ENCODE measurements at places on chromosomes 7 and 10.

- DNase-seq, result no peak
These were observed 501.3 kb downstream of the GFRA1 start for GRCh38 chr10:115771755-115772154.

DNA sequence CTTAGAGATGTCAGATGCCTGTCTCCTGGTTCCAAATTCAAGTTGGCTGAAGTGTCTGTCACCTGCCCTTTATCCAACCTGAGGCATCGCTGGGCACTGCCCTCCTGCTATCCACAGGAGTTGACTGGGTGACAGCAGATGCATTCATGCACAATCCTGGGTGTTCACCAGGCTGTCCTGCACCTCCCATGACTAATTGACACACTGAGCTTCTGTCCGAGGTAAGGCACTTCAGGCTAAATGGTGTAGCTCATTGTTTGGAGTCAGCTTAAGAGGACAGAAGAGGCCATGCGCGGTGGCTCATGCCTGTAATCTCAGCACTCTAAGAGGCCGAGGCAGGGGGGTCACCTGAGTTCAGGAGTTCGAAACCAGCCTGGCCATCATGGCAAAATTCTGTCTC is 2.4 kb downstream of the UCMA start:
- no peak for DNase-seq

- DNase-seq, result no peak
These were observed 28.8 kb upstream of the ZRANB1 start for GRCh38 chr10:124913167-124913566.

DNA sequence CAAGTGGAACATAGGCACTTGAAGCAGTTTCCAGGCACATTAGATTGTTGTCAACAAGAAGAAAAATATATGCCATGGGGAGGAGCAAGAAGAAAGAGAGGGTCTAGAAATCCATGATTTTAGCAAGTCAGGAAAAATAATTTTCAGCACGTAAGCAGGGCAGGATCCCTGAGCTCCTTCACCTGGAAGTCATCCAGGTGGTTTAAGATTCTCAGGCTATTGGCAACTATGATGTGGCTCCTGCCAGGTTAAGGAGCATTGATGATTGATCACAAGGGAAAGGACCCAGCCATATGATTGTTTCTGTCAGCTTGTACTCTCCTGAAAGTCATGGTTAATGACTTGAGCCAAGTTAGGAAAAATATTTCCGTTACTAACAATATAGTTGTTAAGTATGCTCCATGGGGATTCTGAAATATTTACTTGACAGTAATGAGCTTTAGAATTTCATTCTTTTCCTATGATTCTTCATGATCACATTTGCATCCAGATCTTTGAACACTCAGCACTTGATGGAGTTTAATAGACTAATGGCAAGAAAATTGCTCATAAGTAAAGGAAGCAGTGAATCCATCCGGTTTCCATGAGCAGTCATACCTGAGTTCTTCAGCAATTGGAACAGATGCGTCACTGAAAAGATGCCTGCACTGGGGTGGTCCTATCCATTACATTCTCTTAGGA is 209.1 kb downstream of the BICC1 start:
- no peak for DNase-seq

DNA sequence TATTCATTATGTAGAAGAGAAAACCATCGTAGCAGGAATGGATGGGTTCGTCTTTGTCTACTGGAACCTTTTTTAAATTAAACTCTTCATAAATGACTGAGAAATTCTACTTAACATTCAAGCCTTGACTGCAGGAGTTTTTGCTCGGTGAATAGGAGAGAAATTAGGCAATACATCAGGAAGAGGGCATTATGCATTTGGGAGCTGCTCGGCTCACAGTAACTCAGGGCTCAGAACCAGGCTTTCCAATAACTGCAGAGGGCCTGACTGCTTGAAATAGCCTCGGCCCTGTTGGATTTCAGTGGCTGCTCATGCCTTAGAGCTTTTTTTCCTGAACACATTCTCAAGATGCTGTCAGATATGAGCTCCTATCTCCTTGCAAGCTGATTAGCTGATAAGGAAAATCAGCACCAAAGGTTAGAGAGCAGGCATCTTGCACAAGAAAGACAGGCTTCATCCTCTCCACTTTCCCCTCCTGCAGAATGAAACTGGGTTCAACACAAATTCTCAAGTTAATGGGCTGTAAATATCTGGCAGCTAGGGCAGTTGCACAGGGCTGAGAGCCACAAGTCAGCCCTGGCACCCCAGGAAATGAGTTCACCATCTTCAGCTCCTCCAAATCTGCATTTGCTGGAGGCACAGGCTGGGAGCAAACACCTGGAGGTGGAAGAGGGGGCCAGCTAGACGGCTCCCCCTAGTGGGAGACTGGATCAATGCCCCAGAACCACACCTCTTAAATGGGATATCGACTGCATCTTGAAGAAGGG is 24.3 kb downstream of the TECTB start:
- peak; percentile 21 for DNase-seq

GRCh38 chr10:30386801-30387588 is 37.9 kb upstream of the MTPAP start:
- no peak for DNase-seq

DNA sequence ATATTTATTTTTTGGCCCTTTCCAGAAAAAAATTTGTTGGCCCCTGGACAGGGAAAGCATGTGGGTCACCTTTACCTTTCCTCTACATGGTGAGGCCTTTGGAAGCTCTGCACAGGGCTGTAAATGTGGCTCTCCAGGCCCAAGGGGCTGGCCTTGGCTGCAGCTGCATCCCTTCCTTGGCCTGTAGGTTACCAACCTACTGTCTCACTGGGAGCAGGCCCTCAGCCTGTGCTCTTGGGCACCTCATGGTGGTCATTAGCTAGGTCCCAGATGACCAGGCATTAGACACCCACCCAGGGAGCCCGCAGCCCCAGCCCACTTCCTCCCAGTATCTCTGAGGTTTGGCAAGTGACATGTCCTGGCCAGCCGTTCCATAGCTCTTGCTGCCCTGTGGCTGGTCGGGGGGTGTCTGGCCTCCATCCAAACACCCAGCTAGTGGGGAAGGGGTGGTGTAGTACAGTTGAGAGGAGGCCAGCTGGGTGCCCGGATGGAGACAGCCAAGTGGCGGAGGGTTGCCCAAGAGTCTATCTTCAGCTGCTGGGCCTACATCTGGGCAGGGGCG is 7.1 kb upstream of the CPA5 start:
- DNase-seq, result no peak

GRCh38 chr10:22805304-22805703 is 90.9 kb upstream of the PIP4K2A start:
- DNase-seq, result peak; percentile 40

- no peak for DNase-seq
These were observed 1.7 kb upstream of the HMX2 start for GRCh38 chr10:123146013-123146893.

DNA sequence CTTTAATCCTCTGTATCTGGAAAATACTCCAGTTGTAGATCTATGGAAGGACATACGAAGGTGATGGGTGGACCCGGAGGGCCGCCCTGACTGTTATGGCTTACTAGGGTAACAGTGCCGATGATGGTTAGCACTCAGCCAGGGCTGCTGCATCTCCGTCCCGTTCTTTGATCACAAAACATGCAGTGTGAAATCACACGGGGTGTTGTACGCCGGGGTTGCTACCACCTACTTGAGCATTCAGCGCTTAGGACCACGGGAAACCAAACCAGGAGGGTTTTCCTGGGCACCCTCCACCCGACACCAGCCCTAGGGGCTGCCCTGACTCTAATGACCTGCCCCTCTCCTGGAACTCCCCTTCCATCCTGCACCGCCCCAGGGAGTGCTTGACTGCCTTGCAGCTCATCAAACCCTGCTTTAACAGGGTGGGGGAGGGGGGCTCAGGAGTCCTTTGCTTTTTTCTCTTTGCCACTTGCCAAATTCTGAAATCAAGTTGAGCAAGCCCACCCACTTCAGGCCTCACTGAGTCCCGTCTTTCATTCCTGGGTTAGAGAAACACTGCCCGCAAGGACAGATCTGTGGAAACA is 20.4 kb downstream of the ZNF775 start:
- DNase-seq, result no peak

DNA sequence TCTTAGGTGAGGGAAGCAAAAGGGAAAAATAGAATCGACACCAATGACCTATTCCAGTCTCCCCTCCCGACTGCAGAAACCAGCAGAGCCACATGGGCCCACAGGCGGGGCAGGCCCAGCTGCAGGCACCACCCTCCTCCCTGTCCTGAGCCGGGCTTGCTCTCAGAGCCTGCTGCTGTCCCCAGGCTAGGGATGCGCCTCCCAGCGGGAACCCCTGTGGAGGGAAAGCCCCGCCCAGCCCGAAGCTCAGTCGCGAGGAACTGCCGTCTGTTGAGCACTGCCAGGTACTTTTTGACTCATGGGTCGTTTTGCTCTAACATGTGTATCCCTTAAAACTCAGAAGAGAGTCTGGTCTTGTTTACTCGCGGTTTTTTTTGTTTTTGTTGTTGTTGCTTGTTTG is 124.5 kb upstream of the RET start:
- peak; percentile 19 for DNase-seq

GRCh38 chr7:130917669-130918128 is 183.7 kb upstream of the KLF14 start:
- DNase-seq, result no peak

GRCh38 chr7:106959753-106960152 is 84.8 kb upstream of the PRKAR2B start:
- DNase-seq, result no peak

DNA sequence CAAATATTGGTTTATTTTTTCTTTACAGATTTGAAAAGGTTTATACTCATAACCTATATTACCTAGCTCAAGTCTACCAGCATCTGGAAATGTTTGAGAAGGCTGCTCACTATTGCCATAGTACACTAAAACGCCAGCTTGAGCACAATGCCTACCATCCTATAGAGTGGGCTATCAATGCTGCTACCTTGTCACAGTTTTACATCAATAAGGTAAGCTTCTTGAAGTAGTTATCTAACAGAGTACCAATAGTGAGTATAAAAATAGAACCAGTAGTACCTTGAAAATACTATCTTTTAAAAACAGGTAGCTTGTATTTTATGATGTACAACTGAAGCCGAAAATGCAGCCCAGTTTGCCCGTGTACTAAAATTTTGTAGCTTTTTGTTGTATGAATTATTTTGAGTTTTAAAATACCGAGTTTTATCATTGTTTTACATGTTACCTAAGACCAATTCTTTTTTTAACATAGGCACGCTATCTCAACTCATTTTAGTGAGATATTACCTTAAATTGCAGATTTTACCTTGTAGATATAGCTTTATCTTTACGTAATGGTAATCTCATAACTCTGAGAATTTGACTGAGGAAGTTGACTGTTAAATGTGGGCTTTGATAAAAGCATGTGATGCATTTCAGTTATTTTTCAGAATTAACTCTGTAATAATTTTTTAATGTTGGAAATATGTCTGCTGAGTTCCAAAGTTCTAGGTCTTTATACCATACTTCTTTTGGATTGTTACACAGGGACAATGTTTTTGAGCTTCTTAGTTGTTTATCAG is 17.3 kb downstream of the KIFBP start:
- no peak for DNase-seq

DNA sequence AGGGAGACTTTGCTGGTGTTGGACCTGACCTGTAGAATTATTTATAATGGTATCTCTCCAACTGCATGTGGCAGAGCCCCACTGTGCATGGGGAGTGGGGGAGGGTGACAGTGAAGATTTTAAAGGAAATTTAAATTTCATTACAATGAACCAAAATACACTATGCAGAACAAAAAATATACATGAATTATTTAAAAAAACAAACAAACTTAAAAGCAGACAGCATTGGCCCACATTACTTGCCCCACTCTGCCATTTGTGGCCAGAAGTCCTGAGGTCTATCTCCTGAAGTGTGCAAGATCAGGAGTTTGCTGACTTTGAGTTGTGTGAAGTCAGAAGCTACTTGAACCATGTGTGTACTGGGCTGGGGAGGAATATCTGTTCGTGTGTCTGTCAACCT is 40.5 kb downstream of the AP3M1 start:
- no peak for DNase-seq

DNA sequence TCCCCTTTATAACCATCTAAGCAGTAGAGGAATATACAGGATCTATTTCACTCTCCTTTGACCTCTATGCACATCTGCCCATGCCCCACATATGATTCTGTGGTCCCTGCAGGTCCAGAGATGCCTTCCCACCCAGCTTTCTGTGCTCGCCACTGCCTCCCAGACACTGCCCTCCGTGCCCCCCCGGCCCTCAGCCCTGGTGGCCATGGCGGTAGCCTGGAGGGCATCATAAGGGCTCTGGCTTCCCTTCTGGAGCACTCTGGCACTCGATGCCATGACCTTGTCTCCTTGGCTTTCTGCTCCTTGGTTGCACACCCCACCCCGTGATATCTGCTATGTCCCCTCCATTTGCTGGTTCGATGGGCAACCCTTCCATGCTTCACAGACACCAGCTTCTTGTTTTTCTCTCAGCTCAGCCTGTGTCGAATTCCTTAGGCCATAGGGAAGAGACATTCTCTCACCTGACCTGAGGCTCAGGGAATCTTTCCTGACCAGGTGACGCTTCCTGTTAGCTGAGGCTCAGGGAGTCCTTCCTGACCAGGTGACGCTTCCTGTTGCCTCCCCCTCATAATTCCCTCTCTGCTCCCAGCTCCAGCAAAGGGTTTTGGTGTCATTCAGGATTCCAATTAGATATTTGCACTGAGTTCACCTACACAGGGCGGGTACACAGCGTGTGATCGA is 100.4 kb upstream of the GLI3 start:
- DNase-seq, result no peak
